ENCODE measurements at places on chromosomes 3 and 15. TPM values are rescaled to one million over a fixed set of nuclear protein-coding genes. Genes with fewer than 3 reads are reported as not detected.

MAN2C1 gene
- 430 TPM for polyA plus RNA-seq

SAMD7 gene
- polyA plus RNA-seq: not detected

AMOTL2 gene
- polyA plus RNA-seq: 17.9 TPM

CPNE9 gene
- polyA plus RNA-seq: 0.19 TPM

ZXDC gene
- polyA plus RNA-seq: 21.7 TPM

All from pancreas (tissue), 10 donors.